Activated naive CD4-positive, alpha-beta T cell (primary cell): ENCODE measurements at places on chromosomes 2 and 18.

DNA sequence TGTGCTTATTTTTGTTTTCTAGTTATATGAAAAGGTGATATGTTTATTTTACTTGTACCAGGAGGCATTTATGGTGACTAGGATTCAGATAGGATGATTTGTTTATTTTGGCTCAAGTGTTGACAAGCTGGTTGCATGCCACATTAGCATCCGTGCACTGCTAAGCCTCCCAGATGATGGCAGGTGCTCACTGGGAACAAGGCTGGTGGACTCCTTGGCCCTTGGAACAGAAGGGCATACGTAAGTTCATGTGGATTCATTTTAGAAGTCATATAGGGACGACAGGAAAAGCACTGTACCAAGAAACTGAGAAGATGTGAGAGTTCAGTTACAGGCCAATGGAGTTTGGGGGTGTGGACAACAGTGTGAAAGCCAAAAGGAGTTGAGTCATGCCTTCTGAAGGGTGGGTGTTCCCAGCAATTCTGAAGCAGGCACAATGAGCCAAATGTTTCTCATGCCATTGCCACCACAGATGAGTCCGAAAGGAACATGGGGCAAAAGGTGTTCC, 166.2 kb downstream of the PHLPP1 start:
- DNase-seq, result no peak

GRCh38 chr2:188322569-188323551, 31.2 kb downstream of the GULP1 start:
- no peak for DNase-seq

DNA sequence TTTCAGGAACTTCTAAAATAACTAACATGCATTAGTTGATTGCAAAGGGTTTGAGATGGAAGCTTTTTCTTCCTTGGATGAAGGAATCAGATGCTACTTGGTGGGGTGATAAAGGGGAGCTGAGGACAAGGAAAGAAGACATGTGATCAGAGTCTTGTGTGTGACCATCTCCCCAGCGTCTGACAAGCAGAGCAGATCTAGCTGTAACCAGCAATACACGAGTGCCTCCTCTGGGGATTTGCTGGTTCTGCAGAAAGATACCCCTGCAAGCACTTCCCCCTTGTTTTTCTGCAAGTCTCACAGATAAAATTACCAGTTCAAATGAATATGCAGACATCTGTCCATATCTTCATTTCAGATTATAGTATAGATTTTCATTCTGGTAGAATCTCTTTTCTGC, 2.7 kb downstream of the CDH7 start:
- DNase-seq, result no peak

- DNase-seq, result no peak
Observed at GRCh38 chr2:127818241-127818640, 7.3 kb upstream of the WDR33 start.

DNA sequence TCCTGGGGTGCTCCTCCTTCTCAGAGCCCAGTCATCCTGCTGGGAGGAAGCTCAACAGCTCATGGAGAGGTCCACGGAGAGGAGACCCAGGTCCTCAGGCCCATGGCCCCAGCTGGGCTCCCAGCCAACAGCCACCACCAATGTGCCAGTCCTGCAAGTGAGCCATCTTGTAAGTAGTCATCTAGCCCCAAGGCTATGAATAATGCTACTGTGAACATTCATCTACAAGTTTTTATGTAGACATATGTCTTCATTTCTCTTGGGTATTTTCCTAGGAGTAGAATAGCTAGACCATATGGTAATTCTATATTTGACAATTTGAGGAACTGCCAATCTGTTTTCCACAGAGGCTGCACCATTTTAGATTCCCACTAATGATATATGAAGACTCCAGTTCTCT, 166.1 kb downstream of the MTCL1 start:
- no peak for DNase-seq

DNA sequence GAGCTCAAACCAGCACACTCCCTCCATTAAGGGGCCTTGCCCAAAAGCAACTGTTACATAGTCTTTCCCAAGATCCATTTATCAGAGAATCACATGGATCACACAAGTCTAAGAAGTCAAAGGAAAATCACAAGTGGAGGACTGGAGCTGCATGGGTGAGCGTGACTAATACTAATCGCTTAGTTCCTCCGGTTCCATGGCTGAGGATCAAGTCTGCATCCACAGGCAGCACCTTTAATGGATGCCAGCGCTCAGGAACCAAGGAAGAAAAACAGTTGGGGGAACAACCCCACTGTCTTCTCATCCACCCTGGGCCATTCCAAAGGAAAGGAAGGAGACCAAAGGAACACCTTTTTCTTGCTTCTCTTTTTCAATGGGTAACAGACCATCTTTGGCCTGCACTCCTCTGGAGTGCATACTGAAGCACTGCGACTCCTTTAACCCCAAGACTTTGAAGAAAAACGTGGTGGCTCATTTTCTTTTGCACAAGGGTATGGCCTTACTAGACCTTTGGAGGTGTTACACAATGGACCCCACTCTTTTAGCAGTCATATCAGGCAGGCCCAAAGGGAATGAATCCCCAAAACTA, 9.2 kb upstream of the WDR33 start:
- DNase-seq, result no peak

DNA sequence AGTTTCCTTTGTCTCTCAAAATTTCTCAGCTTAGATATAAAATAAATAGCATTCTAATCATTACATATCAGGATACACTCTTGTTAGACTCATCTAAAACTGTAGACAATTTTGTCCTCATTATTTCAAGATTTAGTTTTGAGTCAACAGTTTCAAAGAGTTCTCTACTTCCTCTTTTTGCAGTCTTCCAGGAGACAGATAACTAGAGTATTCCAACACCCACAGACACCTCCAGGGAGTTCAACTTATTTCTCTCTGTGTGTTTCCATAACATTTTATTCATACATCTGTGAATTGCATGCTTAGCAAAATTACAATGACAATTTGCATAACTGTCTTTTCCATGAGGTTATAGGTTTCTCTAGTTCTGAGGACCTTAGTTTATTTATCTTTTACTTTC, 166.6 kb upstream of the HNMT start:
- DNase-seq, result no peak

- no peak for DNase-seq
Observed at GRCh38 chr2:37189452-37190153, 1.1 kb upstream of the SULT6B1 start.

DNA sequence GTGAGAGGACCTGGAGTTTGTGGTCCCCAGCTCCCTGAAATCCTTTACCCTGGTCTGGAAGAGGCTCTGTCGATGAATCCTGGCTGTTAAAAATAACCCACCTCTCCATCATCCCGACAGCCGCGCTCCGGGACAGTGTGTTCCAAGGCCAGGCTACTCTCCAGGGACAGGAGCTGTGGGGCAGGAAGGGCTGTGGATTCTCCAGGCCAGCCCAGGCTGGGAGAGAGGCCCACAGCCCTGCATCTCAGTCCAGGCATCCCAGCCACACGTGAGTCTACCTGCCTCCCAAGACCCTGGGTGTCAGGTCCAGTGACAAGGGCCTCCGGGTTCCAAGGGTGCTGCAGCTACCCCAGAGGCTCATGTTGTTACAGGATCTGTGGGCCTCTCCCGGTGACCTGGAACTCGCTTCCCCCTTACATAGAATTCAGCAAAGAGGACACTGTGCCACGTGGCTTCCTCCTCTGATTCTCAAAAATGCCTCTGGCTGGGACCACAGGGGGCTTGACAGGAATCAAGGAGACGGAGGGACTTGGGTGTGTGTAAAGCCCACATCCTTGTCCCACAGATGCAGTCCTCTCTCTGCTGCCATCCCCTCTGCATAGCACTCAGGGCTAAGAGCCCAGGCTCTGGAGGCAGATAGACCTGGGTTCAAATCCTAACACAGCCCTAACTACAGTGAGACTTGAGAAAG, 17.3 kb downstream of the ADRA2B start:
- DNase-seq, result no peak

DNA sequence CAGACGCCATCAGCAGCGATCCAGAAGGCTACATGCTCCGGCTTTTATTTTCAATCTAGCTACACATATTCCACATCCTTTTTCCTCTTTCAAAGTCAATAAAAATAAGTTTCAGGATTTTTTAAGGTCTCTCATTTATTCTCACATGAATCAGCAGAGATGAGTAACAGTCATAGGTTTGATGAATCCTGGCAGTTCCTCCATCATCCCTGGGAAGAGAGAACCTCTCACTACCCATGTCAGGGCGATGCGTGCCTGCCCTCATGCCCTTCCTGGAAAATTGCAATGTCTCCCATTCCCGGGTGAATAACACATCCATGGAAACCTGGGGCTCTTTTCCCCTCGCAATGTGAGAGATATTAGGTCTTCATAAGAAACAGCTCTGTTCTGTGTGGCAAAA, 301.1 kb upstream of the SMIM21 start:
- DNase-seq, result no peak

- no peak for DNase-seq
Observed at GRCh38 chr2:1830936-1831619, 86.8 kb upstream of the PXDN start.

DNA sequence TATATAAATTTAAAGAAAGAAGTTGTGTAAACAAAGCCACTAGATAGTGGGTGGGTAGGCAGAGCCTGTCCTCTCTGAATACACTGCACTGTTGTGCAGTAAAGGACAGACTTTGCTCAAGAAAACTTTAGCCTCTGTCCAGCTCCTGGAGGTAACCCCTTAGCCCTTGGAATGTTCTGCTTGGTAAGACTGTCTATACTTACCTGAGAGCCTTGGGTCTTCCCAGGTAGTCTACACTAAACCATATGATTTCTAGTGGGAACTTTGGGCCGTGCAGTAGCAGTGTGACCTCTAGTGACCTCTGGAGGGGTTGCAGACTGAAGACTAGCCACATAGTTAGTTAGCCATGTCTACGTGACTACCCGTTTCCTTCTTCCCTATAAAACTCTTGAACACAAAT, 678.3 kb upstream of the NRXN1 start:
- no peak for DNase-seq

GRCh38 chr2:9010866-9011265, 7.4 kb upstream of the MBOAT2 start:
- DNase-seq, result no peak

- DNase-seq, result no peak
Observed at GRCh38 chr2:188870289-188870688, 103.9 kb upstream of the COL3A1 start.

- DNase-seq, result no peak
Observed at GRCh38 chr18:57728941-57729511, 74.1 kb downstream of the ATP8B1 start.

- DNase-seq, result no peak
Observed at GRCh38 chr2:979069-979928, 28.6 kb downstream of the SNTG2 start.

DNA sequence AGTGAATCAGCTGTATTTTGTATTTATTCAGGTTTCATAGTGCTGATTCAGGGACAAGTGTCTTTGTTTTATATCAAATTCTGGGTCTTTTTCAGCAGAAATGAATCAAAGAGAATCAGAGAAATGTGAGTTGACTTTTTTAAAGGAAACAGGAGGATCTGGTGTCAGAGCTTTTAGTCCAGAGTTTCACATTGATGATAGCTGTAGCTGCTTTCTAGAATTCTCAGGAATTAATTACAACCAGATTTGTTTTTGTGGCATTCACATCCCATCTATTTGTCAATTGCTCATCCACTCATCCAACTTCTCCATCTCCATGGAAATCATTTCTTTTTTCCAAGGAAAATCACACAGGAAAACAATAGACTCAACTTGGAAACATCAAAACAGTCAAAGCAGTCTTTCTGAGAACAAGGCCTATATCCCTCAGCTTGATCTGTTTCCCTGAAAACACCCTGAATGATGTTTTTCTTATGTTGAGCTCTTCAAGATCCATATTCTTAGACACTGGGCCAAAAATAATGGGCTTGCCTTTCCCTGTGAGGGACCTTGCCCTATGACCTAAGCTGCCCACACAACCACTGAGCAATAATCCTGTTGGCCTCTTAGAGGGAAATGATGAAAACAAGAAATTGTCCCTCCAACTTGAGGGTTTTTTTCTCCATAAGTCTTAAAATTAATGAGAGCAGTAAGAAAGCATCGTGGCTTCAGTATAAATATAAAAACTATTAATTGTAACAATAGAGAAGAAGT, 249.5 kb upstream of the FN1 start:
- no peak for DNase-seq

DNA sequence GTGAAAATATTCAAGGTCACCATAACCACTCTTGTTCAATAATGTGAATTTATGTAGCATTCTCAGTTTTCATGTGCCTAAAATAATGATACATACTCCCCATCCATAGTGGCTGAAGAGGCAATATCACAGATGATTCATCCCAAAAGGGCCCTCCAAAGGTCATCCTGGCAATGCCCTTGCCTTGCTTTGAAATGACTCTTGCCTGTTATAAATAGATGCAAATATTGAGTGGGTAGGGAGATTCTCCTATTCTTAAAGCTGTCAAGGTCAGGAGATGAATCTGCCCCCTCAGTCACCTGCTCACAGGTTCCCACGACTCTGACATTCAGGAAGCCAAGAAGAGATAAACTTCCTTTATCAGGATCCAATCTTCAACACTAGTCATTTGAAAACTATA, 490.5 kb downstream of the TNS1 start:
- DNase-seq, result no peak

- DNase-seq, result no peak
Observed at GRCh38 chr18:55577812-55578539, 10.0 kb downstream of the TCF4 start.

- no peak for DNase-seq
Observed at GRCh38 chr2:160837416-160837815, 322.8 kb upstream of the TANK start.

DNA sequence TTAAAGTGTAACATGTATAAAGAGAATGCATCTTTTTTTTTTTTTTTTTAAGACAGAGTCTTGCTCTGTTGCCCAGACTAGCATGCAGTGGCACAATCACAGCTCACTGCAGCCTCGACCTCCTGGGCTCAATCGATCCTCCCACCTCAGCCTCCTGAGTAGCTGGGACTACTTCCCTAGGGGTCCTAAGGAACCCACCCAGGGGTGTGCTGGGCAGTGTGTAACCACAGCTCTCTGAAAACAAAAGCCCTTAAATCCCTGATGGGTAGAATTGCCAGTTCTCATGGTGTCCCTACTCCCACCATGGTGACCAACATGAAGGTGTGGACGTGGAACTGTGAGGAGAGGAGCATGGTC, 105.6 kb upstream of the ST3GAL5 start:
- no peak for DNase-seq

- DNase-seq, result no peak
Observed at GRCh38 chr2:176710657-176711186, 441.5 kb downstream of the MTX2 start.

DNA sequence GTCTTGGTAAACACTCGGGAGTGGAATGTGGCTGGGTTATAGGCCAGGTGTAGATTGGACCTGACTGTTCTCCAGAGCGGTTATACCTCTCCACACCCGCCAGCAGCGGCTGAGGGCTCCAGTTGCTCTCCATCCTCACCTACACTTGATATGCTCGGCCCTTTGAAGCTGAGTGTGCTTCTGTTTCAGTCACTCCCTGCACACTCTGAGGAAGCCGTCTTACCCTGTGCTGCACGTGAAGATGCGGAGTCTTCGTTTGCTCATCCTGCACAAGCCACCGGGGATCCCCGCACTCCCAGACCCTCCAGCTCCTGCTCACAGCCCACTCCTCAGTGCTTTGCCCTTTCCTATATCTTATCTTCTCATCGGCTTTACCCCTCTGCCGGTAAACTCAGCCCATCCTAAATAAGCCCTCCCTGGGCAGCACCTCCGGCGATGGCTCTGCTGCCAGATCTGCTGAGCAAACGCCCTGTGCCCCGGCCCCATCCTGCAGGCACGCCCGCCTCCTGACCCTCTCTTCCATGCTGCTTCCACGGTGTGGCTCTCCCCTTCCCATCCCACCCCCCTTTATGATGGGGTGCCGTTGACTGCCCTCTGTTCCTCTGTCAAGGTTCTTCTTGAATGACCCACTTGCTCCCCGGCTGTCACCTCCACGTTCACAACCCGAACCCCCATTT, 47.3 kb upstream of the ODC1 start:
- no peak for DNase-seq
